ENCODE measurements at places on chromosomes 6 and 20.

GRCh38 chr6:81049425-81050042 is 702.9 kb downstream of the TENT5A start:
- no peak for DNase-seq

DNA sequence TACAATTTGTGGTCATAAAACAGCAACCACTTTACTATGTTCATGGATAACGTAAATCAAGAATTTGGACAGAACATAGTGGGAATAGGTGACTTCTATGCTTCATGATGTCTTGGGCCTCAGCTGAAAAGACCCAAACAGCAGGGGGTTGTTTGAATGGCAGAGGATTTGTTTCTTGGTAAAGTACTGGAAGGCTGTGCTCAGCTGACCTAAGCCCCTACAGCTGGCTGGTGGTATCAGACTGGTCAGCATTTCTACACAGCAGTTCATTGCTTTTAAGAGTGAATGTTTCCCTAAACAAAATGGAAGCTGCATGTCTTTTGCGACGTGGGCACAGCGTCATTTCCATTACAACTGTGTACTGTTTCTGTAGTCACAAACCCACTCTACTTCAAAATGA is 148.5 kb upstream of the DEFB112 start:
- no peak for DNase-seq

DNA sequence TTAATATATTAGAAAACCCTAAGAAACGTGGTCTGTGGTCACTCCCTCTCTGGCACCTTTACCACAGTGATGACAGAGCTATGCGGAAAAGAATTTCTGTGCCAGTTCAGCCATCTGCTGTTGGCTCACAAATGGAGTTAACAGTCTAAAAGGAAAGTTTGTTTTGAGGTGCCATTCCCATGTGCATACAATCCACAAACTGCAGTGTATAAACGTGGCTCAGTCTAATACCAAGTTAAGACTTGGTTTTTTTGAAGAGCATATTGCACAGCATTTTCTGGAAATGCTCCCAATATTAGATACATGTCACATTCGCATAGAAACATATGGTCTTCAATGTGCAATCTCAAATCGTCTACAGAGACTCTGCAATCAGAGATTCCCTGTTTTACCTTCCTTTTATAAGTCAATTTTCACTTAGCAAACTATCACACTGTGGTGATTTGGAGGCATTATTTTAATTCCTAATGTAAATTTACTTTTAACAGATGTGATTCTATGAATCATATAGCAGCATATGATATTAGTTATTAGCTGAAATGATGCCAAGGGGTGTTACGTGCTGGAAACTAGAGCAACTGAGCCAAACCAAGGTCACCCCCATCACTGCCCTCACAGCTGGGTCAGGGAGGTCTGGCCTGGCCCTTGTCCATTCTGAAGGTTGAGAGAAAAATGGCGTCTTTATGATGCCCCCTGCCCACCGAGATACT is 383.5 kb downstream of the PRKN start:
- no peak for DNase-seq

- DNase-seq, result no peak
Measured at GRCh38 chr6:65450451-65450850, 256.6 kb downstream of the EYS start.

DNA sequence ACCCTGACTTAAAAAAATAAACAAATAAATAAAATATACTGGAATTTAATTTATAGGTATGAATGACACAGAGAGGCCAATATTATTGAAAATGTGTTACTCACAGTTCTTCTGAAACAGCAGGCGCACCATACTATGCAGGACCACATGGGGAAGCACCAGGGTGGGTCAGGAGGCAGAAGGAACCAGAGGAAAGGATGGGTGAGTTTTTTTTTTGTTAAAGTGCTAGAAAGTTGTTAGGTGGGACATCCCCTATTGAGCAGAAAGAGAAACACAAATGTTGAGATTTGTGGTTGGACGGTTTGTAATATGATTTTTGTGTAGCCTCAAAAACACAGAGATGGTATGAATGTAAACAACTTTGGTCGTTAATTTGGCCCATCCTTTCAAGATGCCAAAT is 26.0 kb downstream of the PTPRA start:
- no peak for DNase-seq

DNA sequence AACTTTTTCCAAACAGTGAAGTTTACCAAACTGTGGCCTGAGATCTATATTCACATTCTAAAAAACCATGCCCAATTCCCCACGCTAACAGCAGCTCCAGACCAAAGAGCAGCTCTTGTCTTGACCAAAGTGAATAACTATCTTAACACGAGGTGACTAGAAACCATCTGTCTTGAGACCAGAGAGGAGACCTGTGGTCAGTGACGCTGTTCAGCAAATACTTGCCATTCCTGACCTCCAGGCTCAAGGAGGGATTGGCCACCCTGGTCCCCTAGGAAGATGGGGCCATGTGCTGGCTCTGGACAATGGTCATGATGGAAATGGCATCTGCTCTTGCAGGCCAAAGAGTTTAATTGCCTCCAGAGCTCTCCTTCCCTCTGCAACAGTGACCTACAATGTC is 104.4 kb upstream of the CD93 start:
- no peak for DNase-seq

GRCh38 chr6:120938164-120938875 is 396.0 kb downstream of the TBC1D32 start:
- DNase-seq, result no peak

DNA sequence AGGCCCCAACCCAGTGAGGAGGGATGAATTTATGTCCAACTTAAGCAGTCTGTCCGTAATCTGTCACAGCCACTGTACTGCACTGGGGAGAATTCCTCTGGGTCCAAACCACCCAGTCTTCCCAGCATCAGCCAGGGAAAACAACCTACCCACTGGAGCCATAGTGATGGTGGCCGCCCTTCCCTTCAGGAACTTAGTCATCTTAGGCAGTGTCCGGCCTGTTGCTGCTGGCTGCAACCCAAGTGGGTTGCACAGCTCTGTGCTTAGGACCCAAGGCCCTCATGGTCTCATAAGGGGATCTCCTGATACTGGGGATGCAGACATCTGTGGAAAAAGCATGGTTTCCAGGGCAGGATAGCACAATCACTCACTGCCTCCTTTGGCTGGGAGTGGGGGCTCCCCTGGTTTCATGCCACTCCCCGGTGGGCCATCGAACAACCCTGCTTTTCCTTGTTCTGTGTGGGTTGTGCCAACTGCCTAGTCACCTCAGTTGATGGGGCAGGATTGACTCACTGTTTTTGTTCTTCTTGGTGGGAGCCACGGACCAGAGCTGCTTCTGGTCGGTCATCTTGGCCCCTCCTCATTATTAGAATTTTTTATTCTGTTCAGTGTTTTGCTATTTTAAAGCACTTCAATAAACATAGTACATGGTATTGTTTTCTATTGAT is 591.9 kb downstream of the DOK5 start:
- DNase-seq, result no peak

DNA sequence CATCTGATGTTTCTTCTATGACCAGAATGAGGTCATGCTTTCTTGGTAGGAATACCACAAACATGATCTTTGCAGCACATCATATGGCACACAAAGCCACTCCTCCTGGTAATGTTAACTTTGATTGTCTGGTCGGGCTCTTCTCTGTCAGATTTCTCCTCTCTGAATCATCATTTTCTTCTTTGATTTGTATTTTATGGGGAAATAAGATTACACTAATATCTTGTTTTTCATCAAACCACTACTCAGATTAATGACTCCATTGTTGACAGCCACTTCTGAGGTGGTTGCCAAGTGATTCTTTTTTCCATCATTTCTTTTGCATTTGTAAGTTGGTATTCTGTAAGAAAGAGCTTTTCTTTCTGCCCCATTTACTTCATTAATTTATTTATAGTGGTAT is 29.5 kb downstream of the TRMT11 start:
- DNase-seq, result no peak

DNA sequence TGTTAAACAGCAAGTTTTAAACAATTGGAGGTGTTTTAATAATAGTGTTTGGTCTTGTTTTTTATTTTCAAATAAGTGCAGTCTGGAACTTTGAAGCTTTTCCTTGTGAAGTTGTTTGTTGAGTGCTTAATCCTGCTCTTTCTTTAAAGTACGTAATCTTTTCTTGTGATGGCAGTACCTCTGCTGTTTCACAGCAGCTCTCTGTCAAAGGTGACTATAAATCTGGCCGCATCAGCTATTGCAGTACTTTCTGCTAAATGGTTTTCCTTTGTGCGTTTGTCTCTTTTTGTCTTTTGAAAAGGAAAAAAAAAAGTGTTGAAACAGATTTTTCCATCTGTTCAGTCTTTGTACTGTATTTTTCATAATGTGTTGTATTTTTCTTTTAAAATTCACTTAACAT is 12.7 kb downstream of the STXBP5 start:
- DNase-seq, result no peak

DNA sequence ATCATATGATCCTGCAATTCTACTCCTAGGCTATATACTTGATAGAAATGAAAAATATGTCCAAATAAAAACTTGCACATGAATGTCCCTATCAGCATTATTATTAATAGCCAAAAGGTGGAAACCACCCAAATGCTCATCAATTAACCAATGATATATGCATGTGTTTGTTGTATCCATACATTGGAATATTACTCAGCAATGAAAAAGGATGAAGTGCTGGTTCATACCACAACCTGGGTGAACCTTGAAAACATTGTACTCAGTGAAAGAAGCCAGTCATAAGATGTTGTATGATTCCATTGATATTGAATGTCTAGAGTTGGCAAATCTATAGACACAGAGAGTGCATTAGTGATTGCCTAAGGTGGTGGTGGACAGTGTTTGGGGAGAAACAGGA is 267.6 kb downstream of the PRKN start:
- no peak for DNase-seq

- no peak for DNase-seq
Measured at GRCh38 chr20:58875541-58876134, 23.1 kb downstream of the GNAS start.

GRCh38 chr6:117227245-117227962 is 38.0 kb upstream of the VGLL2 start:
- no peak for DNase-seq

- DNase-seq, result no peak
Measured at GRCh38 chr20:51362254-51362653, 180.3 kb downstream of the NFATC2 start.

DNA sequence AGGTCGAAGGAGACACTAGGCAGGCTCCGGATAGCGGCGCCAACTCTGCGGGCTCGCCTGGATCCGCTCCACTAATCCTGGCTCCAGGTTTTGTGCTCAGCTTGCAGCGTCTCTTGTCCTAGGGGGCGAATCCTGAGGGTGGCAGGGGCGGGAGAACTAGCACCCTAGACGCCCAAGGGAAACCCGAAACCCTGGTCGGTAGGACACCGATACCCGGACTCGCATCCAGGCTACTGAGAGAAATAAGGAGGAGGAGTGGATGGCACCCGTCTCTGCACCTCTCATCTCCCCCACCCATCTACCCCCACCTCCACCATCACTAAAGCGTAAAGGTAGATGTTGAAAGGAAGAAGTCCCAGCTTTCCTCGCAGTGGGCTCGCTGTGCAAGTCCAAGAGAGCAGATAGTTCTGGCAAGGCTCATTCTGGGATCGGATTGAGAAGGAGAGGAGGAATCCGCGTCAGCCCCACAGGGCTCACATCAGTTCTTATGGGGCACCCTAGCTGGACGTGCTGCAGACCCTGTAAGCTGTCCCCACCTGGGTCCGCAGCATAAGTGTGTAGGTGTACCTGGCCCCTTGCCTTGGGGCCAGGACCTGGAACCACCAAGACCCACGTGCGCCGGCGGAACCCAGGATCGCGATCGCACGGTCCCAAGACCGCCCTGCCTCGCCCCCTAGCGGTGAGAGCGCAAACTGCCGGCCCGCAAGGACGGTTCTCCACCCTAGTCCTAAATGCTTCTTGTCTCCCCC is 6.9 kb downstream of the SLC32A1 start:
- peak; percentile 43 for DNase-seq

DNA sequence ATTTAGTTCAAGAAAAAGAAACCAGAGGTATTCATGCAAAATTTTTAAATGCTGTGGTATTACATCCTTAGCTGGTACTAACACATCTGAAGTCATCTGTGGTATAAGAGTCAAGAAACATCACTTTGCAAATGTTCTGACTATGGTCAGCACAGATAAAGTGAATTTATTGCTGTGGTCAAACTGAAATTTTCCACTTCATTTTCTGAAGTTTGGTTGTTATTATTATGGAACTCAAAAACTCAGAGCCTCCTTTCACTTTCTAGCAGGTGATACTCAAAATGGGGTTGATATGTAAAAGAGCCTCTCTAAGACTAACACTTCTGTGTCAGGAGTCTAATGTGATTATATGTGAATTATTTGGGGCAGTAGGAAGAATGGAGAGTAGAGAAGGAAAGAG is 257.8 kb downstream of the RNGTT start:
- no peak for DNase-seq

DNA sequence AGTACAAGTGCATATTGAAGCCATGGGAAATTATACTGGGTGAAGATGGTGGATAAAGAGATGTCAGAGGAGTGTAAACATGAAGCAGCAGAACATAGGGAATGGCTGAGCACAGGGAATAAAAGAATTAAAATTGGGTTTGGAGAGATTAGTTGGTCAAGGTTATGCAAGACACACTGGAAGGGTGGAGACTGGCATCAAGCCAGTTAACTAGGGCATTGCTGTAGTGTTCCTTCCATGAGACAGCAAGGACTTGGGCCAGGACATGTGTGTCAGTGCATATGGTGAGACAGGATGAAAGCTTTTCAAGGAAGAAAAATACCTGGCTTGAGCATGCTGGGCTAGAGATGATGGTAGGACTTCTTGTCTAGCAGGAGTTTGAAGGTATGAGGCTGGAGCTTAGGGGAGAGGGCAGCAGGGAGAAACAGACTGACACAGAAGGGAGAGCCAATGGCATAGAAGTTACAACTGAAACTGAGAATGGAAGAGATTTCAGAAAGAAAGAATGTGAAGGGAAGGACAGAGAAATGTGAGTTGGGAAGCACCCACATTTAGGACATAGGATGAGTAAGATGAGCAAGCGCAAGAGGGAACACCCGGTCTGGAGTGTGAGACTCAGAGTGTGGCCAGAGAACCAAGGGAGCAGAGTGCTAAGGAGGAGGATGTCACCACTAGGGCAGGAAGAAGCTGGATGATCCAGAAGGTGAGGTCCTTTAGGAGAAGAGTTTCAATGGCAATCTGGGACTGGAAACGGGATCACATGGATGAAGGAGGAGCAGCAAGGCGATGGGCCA is 14.5 kb upstream of the TMEM170B start:
- peak; percentile 57 for DNase-seq

DNA sequence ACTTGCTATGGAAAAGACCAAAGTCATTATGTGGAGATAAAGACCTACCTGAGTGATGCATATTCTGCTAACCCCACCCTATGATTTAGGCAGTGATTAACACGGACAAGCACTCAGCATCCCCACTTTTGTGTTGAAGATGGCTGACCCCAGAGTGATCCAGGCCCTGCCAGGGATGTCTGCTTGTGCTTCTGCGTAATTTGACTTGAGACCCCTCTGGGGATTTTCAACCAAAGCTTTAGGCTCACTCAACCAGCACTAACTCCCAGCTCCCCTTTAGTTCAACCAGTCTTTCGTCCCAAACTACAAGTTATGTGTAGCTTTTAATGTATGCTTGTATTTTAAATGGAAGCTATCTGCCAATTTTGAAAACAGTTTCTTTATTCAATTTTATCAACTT is 538.0 kb upstream of the ID4 start:
- DNase-seq, result no peak

- DNase-seq, result no peak
Measured at GRCh38 chr6:21968411-21968810, 328.4 kb downstream of the PRL start.

GRCh38 chr6:1527073-1527457 is 82.7 kb upstream of the FOXC1 start:
- no peak for DNase-seq
